Daoy (cell line): ENCODE measurements at places on chromosomes 3 and 15. TPM values are rescaled to one million over a fixed set of nuclear protein-coding genes. Genes with fewer than 3 reads are reported as not detected.

DNA sequence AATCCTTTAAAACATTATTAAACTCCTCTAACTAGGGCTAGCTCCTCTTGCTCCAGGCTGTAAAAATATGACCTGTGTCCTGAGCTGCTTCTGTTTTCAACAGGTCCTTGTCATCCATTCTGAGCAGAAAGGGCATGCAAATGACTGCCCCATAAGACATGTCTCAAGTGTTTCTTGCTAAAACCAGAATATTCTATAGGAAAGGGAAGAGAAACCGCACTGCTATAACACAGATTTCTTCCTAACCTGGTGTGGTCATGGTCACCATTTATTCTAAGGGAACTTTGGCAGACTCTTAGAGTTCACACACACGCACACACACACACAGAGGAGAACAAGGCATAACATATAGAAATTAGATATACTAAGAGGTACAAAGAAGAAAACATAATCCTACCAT is 34.2 kb upstream of the B3GNT5 start:
- DNase-seq: no peak

DNA sequence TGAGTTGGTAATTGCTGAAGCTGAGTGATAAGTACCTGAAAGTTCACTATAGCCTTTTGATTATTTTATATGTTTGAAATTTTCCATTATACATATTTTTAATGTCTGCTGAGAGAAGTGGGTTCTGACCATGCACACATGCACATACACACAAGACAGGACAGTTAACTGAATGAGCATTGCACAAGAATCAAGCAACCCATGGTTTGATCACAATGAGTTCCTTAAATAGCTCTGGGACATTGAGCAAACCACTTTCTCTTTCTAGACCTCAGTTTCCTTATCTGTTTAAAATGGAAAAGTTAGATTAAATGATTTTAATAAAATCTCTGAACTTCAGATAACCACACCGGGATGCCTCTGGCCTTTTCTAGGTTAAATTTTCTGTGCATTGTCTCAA is 26.7 kb downstream of the SNTN start:
- DNase-seq: no peak

GRCh38 chr3:38655708-38656300 is 6.3 kb upstream of the SCN5A start:
- DNase-seq: peak; percentile 27

DNA sequence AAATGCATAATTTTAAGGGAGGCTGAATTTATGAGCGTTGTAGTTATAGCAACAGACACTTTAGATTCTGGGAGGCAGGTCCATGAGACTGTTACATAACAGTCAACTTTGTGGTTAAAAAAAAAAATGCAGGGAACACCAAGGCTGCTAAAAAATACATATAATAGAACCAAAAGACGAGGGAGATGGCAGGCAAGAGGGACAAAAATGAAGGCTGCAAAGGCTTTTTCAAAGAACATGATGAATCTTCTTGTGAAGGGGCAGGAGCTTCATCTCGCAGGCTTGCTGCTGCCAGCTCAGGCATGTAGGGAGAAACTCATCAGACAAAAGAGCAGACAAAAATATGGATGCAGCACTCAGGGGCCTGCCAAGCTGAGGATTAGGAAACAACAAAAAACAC is 243.9 kb downstream of the SHQ1 start:
- no peak for DNase-seq

GRCh38 chr3:137760341-137761098 is 3.6 kb upstream of the SOX14 start:
- DNase-seq: no peak

Gene RASL12
- total RNA-seq: 1.5 and 1.6 TPM in 2 replicates

Gene SETD2
- total RNA-seq: 17.3 and 21.6 TPM in 2 replicates

Gene CTSH
- 8.2 and 27.5 TPM in 2 replicates for total RNA-seq

Gene NR1I2
- total RNA-seq: 1.0 and 1.3 TPM in 2 replicates
